ENCODE measurements at places on chromosomes 4 and X. TPM values are rescaled to one million over a fixed set of nuclear protein-coding genes. Genes with fewer than 3 reads are reported as not detected.

GRCh38 chr4:123288309-123289025, 108.1 kb upstream of the SPRY1 start:
- peaks cover 32% of the 10 kb centered on the region for H3K4me1 ChIP-seq
- H3K27ac ChIP-seq: no peak overlapping the region
- H3K36me3 ChIP-seq: peaks cover 24% of the 10 kb centered on the region
- no peak for DNase-seq
- no peaks in the 10 kb centered on the region for H3K27me3 ChIP-seq

DNA sequence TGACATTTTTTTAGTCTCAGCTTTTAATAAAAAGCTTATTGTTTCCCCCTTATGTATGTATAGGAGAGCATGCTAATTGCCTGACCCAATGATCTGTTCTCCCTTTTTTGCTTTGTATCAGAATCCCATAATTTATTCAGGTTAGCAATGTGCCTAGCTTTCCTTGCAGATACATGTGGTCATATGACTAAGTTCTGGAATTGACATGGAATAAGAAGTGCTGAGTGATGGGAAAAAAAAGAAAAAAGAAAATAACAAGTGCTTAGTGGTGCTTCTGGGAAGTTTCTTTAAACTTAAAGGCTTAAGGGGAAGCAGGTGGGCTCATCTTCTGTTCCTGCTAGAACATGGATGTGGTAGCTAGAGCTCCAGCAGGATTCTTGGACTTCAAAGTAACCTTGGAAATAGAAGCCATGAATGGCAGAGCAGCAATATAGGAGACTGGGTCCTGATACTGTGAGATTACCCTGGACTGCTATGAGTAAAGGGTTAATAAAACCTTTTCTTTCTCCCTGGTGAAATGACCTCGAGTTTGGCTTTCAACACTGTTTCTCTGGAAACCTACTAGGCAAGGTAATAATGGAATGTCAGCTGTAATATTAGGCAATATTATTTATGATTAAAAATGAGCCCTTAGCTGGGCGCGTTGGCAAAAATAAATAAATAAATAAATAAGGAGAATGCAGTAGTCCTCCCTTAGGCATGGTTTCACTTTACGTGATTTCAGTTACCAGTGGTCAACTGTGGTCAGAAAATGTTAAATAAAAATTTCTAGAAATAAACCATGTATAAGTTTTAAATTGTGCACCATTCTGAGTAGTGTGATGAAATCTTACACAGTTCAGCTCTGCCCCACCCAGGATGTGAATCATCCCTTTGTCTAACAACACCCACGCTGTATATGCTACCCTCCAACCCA, 16.7 kb upstream of the RBM41 start:
- H3K4me1 ChIP-seq: no peaks in the 10 kb centered on the region
- H3K36me3 ChIP-seq: no peaks in the 10 kb centered on the region
- no peak for DNase-seq

- no peak overlapping the region for H3K4me3 ChIP-seq
- H3K4me1 ChIP-seq: no peaks in the 10 kb centered on the region
- H3K27me3 ChIP-seq: no peaks in the 10 kb centered on the region
- H3K36me3 ChIP-seq: no peaks in the 10 kb centered on the region
Measured at GRCh38 chr4:11878241-11878640, 449.5 kb upstream of the HS3ST1 start.

DNA sequence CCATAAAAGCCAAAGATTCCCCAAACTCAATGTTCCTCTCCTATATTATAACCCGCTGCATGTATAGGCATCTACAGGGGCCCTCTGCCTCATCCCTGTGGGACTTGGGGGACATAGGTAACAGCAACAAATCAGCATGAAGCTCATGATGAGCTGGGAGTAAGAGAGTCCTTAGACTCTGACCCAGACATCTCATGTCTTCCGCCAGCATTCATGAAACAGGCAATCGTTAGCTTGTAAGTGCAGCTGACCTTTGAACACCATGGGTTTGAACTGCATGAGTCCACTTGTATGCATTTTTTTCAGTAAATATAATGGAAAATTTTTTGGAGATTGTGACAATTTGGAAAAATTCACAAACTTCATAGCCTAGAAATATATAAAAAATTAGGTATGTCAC, 10.4 kb upstream of the SCOC start:
- no peak overlapping the region for H3K27ac ChIP-seq
- peaks cover 4% of the 10 kb centered on the region for H3K4me1 ChIP-seq
- H3K4me3 ChIP-seq: no peak overlapping the region
- H3K27me3 ChIP-seq: peaks cover 7% of the 10 kb centered on the region
- DNase-seq: no peak
- no peaks in the 10 kb centered on the region for H3K36me3 ChIP-seq

- H3K36me3 ChIP-seq: no peaks in the 10 kb centered on the region
- H3K4me3 ChIP-seq: no peak overlapping the region
- no peak for DNase-seq
- H3K27me3 ChIP-seq: peaks cover 3% of the 10 kb centered on the region
Measured at GRCh38 chr4:1799387-1800375, 6.6 kb downstream of the FGFR3 start.

- H3K4me1 ChIP-seq: peaks cover 4% of the 10 kb centered on the region
- no peaks in the 10 kb centered on the region for H3K36me3 ChIP-seq
- H3K4me3 ChIP-seq: no peak overlapping the region
- no peak for DNase-seq
Measured at GRCh38 chr4:152273343-152273742, 262.5 kb downstream of the FBXW7 start.

DNA sequence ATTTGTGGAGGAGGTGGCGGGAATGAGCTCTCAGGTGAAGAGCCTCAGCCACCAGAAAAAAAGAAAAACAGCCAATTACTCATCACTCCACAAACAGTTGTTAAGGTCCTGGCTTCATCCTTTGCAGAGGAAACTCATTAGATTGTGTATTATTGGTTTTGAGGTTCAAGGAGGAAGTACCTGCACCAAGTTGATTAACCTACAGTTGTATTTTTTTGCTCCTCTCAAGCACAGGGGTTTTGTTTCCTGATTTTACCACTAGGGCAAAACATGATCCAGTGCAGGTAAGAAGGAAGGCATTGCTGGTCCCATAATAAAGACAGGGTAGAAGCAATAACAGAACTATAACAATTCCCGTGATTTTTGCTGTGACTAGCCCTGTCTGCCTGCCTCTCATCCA, 84.0 kb upstream of the QRFPR start:
- H3K4me1 ChIP-seq: peaks cover 2% of the 10 kb centered on the region
- peaks cover 5% of the 10 kb centered on the region for H3K36me3 ChIP-seq
- H3K27ac ChIP-seq: no peak overlapping the region
- no peak overlapping the region for H3K4me3 ChIP-seq
- no peak for DNase-seq

- no peaks in the 10 kb centered on the region for H3K36me3 ChIP-seq
- H3K27ac ChIP-seq: no peak overlapping the region
- H3K27me3 ChIP-seq: peaks cover 79% of the 10 kb centered on the region
- peaks cover 6% of the 10 kb centered on the region for H3K4me1 ChIP-seq
- no peak overlapping the region for H3K4me3 ChIP-seq
Measured at GRCh38 chr4:37243722-37244582, 591 bp upstream of the NWD2 start.

The NLRP2B gene
- total RNA-seq: not detected

The CLDN2 gene
- total RNA-seq: not detected

The TMPRSS11B gene
- total RNA-seq: not detected

The POF1B gene
- not detected for total RNA-seq

The FUNDC1 gene
- 12.0 TPM for total RNA-seq
